Prostate gland (tissue), 2 donors: ENCODE measurements at places on chromosomes 12 and 14. TPM values are rescaled to one million over a fixed set of nuclear protein-coding genes. Genes with fewer than 3 reads are reported as not detected.

Gene RHEBL1
- 2.3 TPM for total RNA-seq

Gene KRT72
- total RNA-seq = not detected

Gene SNRPF
- 8.3 TPM for total RNA-seq

DNA sequence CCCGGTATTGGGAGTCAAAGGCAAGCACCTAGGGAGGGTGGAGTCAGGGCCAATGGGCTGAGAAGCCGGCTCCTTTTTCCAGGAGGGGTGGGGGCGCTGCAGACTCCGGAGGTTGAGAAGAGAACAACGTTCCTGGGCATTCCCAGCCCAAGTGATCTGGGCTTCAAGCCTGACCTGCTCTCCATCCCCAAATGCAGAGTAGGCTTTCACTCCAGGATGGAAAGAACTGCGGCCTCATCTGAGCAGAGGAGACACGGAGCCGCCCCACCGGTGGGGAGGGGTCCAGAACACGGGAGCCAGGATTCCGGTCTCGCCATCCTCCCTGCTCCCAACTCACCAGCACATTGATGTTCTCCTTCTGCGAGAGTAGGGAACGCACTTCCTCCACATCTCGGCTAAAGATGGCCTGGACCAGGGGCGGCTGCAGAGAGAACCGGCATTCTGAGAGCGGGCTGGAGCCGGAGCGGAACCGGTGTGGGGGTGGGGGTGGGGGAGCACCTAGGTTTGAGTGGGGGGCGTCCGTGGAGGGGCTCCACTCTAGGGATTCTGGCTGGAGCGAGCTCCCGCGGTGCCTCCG is 605 bp downstream of the ANKRD52 start:
- H3K4me3 ChIP-seq = peak overlapping the region; percentile 83
- no peaks in the 10 kb centered on the region for H3K27me3 ChIP-seq
- H3K36me3 ChIP-seq = peaks cover 19% of the 10 kb centered on the region
- H3K27ac ChIP-seq = peak overlapping the region; percentile 89
- H3K4me1 ChIP-seq = peaks cover 6% of the 10 kb centered on the region
- DNase-seq = no peak

DNA sequence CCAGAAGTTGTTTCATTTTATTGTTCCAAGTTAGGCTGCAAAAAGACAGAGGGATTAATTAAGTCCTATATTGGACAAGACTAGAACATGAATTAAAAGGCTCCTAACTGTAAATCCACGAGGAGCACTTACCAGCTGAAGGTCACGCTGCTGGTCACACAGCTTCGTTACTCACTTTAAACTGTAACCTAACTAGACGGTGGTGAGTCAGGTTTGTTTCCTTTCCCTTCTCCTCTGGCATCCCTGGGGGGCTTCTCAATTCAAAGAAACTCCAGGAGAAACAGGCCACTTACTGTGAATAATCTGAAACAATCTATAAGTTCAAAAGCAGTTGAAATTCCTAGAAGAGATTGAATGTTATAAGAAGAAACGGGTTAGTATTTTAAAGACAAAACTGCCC is 331.4 kb downstream of the BCAT1 start:
- H3K4me1 ChIP-seq = no peaks in the 10 kb centered on the region
- no peaks in the 10 kb centered on the region for H3K36me3 ChIP-seq
- no peak overlapping the region for H3K27ac ChIP-seq

DNA sequence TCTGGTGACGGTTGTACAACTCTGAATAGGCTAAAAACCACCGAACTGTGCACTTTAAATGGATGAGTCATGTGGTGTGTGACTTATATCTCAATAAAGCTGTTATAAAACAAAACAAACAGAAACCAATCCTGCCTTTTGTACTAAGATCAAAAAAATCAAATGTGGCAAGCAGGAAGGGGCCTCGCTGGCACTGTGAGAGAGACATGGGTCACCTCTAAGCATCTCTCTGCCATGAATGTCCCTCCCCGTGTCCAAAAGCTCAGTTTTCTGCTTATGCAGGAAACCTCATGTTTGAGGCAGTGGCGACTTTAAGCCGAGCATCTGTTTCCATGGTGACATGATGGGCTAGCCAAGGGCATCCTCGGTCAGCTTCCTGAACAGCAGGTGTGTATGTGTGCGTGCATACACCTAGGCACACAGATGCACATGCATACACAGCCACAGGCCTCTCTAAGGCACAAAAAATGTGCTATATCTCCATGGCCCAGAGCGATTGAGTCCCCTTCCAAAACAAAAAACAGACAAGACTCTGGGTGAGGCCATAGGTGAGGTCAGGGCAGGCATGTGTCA is 44.4 kb downstream of the ARL6IP4 start:
- no peak overlapping the region for H3K4me3 ChIP-seq
- no peak overlapping the region for H3K27ac ChIP-seq
- H3K4me1 ChIP-seq = no peaks in the 10 kb centered on the region
- no peak for DNase-seq
- no peaks in the 10 kb centered on the region for H3K27me3 ChIP-seq

GRCh38 chr12:59873136-59873535 is 277.3 kb downstream of the SLC16A7 start:
- DNase-seq = no peak
- H3K4me1 ChIP-seq = no peaks in the 10 kb centered on the region
- H3K27me3 ChIP-seq = no peaks in the 10 kb centered on the region
- no peak overlapping the region for H3K4me3 ChIP-seq
- no peaks in the 10 kb centered on the region for H3K36me3 ChIP-seq
- H3K27ac ChIP-seq = no peak overlapping the region
